ENCODE measurements at places on chromosomes 4 and X.

DNA sequence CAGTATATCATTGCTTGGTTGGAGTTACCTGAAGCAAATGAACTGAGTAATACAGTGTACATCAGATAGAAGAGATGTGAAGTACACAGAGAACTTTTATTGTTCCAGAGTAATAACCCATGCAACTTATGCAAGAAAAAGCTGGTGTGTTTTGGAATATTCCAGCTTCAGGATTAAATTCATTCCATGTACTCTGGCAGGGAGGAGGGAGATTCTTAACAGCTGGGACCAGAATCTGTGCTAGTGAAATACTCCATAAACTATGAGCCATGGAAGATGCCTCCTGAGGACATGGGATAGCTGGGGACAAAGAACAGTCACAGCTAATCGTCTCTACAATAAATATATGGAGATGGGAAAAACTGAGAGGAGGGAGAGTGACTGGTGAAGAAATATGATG, 101.6 kb upstream of the OTUD4 start:
- DNase-seq = no peak

DNA sequence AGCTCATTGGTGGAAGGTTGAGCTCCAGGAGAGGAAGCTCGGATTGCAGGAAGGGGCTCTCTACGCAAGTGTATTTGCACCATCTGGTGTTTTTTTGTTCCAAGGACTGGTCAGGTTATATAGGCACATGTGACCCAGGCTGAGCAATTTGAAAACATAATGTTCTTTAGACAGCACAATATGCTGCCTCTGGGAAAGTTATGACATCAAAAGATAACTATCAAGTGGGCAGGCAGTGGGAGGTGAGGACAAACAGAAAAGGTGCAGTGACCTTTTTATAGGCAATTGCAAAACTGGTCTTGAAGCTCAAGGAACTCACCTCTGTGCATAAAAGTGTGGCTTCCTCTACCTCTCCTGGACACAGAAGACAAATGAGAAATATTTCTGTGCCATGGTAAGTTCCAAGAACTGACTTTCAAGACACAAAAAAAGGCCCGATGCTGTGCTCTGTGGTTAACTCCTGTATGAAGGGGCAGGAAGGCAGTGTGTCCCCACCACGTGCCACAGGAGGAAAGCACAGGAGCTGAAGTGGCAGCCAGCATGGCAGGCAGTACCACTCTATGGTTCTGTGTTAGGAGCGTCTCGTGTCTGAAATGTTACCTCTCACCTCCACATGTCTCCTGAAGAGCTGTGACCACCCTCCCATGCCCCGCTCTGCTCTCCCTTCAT, 128.6 kb downstream of the SHROOM3 start:
- no peak for DNase-seq

- peak; percentile 22 for DNase-seq
Measured at GRCh38 chr4:26496207-26496783, 6.0 kb upstream of the CCKAR start.

DNA sequence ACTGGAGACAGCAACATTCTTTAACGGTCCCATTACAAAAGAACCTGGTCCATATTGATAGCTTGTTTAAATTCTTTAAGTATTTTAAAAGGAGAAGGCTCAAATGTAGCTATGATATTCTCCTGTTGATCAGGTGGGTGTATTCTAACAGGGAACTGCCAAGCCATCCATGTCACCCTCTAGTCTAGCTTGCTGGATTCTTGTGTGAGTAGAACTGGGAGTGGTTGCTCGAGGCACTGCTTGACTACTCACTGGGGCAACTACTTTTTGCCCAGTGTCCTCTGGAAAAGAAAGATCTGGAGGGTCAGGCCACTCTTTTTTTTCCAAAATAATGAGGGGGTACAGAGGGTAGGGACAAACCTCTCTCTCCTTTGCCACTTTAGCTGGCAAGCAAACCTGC, 155.1 kb downstream of the ZNF518B start:
- DNase-seq = no peak

- no peak for DNase-seq
Measured at GRCh38 chr4:4344915-4345527, 41.9 kb upstream of the NSG1 start.

DNA sequence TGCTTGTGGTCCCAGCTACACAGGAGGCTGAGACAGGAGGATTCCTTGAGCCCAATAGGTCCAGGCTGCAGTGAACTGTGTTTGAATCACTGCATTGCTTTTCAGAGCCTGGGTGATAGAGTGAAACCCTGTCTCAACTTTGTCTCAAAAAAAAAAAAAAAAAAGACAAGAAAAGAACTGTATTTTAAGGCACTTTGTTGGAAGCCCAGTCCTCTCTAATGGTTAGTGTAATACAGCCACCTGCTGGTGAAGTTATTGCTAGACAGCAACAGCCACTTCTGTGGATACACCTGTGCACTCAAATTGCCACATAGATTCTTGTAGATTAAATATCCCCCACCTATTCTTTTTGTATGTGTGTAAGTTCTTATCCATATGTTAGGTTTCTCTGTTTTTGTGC, 10.1 kb upstream of the FGG start:
- peak; percentile 54 for DNase-seq

DNA sequence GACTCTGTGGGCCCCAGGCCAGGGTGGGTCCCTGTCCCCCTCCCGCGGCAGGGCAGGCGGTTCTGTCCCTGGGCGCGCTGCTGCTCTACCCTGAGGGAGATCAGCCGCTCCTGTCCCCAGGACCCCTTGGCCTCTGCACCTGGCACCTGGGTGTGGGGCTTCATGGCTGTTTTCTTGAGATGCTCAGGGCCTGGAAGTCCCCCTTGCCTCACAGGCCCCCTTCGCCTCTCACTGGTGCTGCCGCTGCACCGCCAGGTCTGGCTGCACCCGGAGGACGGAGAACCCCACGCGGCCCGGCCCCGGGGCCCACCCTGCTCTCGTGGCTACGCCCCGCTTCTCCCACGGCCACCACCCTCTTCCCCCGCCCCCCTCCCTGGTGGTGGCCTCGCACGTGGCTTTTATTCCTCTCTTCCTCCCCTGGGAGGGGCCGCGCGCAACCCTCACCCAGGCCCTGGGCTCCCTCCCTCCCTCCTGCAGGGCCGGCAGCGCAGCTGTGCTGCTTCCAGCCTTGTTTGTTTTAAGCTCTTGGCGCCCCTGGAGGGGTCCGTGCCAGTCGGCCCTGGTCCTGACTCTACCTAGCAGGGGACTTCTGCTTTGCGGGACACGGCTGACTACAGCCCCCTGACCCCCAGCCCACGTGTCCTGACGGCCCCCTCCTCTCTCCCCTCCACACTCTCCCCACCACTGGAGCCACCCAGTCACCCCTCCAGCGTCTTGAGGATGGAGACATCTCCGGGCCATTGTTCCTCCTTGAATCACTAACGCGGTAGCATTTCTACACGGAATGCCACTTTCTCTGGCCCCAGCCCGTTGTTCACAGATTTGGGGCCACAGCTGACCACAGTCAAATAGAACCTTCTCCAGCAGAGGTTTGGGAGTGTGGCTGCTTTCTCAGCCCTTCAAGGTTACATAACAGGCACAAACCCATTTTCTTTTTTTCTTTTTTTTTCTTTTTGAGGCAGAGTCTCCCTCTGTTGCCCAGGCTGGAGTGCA, 20.6 kb upstream of the CLDN24 start:
- no peak for DNase-seq

DNA sequence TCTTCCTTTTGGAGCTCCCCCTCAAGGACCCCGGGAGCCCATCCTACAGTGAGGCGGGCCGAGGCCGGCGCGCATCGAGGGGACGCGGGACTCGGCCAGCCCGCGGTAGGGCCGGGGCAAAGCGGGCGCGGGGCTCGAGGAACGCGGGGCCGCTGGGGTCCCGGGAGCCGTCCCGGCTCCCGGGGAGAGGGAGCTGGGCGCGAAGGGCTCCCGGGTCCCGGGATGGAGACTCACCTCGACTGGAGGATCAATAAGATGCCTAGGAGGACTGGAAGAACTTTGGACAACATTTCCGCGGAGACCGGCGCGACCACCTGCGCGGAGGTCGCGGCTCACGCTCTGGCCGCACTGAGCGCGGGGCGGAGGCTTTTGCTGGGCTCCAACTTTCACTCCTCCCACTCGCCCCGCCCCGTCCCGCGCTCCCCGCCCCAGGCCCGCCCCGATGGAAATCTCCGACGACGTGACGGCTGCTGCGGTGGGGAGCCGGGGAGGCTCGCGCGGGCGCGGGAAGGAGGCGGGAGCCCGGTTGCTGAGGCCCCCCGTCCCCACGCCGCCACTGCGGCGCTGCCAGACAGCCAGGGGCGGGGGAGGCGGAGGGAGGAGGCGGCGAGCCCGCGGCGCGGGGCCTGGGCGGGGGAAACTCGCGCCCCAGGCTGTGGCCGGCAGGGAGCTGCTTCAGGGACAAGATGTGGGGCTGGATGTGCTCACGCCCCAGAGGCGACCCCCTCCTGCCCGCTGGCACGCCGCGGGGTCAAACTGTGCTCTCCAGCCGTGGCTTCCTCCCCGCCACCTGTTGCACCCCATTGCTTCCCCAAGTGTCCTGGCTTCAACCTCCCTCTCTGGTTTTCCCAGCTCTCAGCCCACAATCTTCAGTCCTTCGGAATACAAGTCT, at the start of gene GABRE:
TSS of gene GABRE (minus strand) at position 341 of the 892 bp plus-strand sequence. CDS start at position 290, 51 bp downstream.
- no peak for DNase-seq

GRCh38 chr4:2824329-2824835, 19.3 kb upstream of the ADD1 start:
- DNase-seq = no peak

DNA sequence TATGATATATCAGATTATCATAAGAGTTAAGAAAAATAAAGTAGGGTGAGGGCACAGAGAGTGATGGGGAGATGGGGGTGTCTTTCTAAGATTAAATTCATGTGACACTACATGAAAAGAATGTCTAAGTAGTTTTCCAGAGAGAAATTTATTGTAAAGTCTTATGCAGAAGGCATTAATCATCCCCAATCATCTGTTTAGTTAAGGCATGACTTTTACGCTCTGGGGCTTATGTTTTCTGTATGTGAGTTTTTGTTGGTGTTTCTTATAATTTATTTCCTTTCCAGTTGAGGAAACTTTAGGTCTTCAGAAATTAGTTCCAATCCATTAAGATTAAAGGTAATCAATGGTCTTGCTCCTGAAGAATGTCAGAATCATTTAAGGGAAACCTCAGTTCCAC, 383.0 kb upstream of the GALNT7 start:
- no peak for DNase-seq

GRCh38 chr4:2243681-2244380, 1.9 kb upstream of the HAUS3 start:
- peak; percentile 61 for DNase-seq

- DNase-seq = no peak
Measured at GRCh38 chr4:124745985-124746801, 33.7 kb upstream of the ANKRD50 start.

DNA sequence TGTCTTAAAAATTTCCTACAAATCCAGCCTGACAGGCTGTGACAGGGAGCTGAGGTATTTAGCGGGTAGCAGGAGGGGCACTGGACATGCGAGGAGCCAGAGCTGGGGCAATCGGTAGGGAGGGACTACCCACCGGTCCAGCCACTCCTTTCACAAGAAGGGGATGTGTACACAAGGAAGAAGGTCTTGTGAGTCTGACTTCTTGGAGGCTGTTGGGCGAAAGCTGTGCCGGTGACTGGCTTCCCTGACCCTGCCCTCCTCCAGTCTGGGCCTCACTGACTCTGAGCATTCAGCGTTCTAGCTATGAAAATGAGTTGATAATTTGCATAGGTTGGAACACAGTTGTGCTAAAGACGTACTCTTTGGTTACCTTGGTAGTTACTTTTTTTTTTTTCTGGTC, 12.7 kb upstream of the CXCL8 start:
- DNase-seq = no peak

GRCh38 chr4:94165256-94165655, 42.4 kb upstream of the SMARCAD1 start:
- no peak for DNase-seq

- DNase-seq = no peak
Measured at GRCh38 chrX:10847333-10847732, 226.9 kb upstream of the MID1 start.

- DNase-seq = no peak
Measured at GRCh38 chrX:29813174-29813573, 402.2 kb upstream of the MAGEB2 start.

DNA sequence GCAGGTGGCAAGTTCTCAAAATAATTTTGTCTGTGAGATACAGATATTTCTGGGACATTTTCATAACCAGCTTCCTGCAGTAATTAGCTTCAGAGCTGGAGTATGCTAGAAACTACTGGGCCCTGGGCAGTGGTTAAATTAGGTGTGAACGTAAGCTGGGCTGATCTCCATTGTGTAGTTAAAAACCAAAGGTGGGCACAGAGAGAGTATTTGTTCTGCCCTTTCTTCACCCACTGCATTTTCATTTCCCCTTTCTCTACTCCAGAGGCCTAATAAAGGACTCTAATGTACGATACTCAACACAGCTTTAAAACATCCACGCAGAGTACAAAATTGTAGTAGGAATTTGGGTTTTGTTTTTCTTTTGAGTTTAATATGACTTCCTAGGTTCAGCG, 252.7 kb downstream of the SPRY1 start:
- no peak for DNase-seq

DNA sequence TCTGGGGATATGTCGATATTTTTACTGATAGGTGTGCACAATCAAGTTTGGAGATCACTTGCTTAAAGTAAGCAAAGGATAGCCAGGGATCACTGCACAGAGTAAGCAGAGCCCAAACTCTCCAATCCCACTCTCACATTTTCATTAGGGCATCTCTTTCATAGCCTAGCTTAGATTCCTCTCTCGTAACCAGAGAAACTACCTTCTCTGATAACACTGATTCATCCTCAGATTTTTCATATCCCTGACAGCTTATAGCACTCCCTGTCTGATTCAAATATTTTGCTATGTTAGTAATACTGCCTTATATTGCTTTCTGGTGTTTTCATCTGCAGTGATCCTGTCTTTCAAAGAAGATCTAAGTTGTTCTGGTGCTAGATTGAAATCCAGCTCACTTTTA, 123.7 kb downstream of the CBLL2 start:
- DNase-seq = no peak

- DNase-seq = no peak
Measured at GRCh38 chrX:2360731-2361130, 140.0 kb downstream of the DHRSX start.

DNA sequence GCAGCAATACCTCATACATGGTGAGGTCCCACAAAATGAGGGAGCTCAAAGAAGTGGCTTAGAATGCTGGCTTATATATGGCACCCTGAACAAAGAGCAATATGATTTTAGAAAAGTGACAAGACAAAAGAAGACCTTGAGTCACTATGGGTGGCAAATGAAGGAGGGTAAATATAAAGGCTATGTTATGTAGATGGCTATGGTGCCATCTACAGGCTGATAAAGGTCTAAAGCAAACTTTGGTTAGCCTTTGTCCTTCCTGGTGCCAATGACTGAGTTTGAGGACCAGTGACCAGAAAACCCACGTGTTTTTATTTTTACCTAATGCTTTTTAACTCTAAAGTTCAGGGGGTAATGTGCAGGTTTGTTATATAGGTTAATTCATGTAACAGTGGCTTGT, 151.8 kb downstream of the CCNG2 start:
- peak; percentile 48 for DNase-seq

All from HT1080 (cell line).